Brain (organoid and tissue), 16 donors: ENCODE measurements at places on chromosomes 13 and 19. TPM values are rescaled to one million over a fixed set of nuclear protein-coding genes. Genes with fewer than 3 reads are reported as not detected.
A peak's percentile ranks its signal among the peaks of the same experiment; 100 is the strongest.

HCST gene
- polyA plus RNA-seq: 13.3 TPM

TNFSF11 gene
- not detected for polyA plus RNA-seq

DDX39A gene
- polyA plus RNA-seq: 202 TPM

ZNF471 gene
- 1.8 TPM for polyA plus RNA-seq

DNA sequence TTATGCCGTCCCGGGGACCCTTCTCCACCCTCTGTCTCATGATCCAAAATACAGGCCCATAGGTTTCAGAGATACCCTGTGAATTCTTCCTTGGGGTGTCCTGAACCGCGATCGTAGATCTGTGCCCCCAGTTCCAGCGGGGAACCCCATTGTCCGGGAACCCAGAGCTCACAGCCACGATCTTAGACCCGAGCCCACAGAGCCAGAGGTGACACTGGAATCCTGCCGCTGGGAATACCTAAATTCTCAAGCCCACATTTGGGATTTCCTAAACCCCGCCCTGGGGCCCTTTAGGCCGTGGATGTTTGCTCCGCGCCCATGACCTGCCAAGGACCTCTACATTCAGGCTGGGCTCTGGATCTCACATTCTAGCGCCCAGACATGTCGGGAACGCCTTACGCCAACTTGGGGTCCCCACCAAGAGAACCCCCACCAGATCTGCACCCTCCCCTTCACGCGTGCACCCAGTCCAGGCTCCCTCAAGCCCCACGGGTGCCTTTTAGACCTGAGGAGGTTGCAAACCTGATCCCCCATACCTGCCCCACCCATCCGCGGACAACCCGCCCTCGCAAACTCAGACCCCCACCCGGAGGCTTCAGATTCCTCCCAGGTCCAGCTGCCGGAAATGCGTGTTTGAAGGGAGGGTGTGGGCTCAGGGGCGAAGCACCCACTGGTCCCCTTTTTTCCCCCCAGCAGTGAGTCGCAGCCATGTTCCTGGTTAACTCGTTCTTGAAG is 605 bp downstream of the CAPNS1 start:
- DNase-seq: peak; percentile 83

DNA sequence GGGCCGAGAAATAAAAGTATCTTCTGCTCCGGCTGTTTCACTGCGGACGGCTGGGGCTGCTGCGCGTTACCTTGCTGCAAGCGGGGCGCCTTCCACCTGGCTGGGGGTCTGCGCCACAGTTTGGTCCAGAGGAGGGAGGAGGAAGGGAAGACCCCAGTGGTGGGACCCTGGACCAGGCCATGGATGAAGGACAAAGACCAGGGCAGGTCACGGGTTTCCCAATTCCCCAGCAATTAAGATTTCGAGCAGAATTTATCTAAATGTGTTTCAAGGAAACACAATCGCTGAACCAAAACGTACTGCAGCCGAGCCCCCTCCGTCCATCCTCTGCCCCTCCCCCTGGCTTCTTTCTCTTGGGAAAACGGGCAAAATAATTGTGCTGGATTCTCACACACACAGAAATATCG is 2.9 kb downstream of the SOX1 start:
- peak; percentile 68 for DNase-seq

DNA sequence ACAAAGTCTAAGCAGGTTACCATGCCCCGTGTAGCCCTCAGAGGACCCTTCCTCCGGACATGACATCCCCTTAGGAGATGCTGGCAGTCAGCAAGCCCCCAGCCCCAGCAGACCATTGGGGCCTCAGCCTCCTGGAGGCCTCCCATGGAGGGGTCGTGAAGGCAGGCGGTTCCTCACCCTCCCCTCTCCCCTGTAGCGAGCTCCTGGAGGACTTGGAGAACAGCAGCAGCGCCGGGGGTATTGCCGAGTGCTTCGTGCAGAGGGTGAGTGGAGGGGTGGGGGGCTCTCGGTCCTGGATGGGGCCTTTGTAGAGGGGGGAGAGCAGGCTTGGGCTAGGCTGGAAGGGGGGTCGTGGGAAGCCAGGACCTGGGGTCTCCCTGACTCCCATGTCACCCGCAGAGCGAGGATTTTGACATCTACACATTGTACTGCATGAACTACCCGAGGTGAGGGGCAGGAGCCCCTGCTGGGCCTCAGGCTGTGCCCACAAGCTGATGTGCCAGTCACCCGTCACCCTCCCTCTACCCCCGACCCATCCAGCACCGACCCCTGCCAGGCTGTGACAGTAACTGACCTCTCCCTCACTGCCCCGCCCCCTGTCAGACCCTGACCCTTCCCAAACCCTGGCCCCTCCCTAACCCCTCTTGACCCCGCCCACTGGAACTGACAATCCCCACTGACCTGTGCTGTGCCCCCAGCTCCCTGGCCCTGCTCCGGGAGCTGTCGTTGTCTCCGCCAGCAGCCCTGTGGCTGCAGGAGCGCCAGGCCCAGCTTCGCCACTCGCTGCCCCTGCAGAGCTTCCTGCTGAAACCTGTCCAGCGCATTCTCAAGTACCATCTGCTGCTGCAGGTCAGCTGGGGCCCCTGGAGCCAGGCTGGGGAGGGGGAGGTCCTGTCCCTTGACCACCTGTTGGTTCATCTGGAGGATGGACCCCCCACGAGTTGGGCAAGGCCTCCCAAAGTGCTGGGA is 4.0 kb downstream of the PLEKHG2 start:
- DNase-seq: no peak

- DNase-seq: no peak
These were observed 11.2 kb downstream of the SLC1A5 start for GRCh38 chr19:46776927-46777911.
